Astrocyte of the cerebellum (primary cell): ENCODE measurements at places on chromosomes 13 and 19.

- DNase-seq = peak; percentile 39
Measured at GRCh38 chr13:28707629-28708427, 10.9 kb downstream of the SLC46A3 start.

DNA sequence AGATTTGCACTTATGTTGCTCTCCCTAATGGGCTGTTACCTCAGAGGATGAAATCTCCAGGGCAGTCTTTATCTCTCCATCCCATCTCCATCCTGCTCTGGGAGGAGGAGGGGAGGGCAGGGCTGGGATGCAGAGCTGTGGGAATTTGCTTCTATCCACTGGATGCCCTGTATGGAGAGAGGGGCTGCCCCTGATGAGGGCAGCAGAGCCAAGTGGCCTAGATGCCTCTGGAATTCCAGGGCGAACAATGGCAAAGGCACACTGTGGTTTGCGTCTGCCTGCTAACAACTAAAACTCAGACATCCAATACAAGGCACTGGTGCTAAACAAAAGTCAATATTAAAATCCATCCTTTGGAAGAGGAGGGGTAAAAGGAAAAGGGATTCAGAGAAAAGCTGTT lies 165.1 kb downstream of the COG6 start:
- DNase-seq = no peak

- DNase-seq = no peak
Measured at GRCh38 chr19:48308631-48309586, 16.4 kb upstream of the EMP3 start.

GRCh38 chr19:31049431-31049830 lies 299.8 kb downstream of the TSHZ3 start:
- no peak for DNase-seq

GRCh38 chr13:29508876-29509252 lies 86.6 kb downstream of the SLC7A1 start:
- no peak for DNase-seq

- no peak for DNase-seq
Measured at GRCh38 chr13:26280822-26281221, 26.9 kb downstream of the CDK8 start.
